ENCODE measurements at places on chromosomes 6 and 20. TPM values are rescaled to one million over a fixed set of nuclear protein-coding genes. Genes with fewer than 3 reads are reported as not detected.

DNA sequence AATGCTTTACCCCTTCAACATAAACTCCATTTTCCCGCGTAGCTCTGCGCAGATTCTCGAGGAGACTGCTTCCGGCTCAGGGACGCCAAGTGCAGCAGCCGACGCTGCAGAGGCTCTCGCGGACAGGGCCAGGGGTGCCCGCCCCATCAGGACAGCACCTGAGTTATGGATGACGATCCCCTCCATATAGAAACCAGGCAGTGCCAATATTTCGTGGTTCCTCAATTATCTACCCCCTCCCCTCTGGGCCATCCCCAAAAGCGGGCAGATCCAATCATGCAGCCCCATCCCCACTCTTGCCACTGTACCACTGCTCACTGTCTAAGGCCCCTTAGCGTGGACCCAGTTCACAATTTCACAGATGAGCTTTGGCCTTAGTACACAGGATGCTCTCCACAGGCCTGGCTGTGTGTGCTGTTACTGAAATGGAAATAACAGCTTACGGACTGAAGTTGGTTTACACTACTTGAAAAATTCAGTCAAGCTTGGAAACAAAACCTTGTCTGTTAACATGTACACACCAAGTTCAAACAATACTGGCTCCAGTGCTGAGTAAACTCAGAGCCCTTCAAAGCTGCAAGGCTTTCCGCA lies 74.5 kb downstream of the DACT2 start:
- H3K27me3 ChIP-seq = peaks cover 17% of the 10 kb centered on the region
- DNase-seq = no peak
- H3K36me3 ChIP-seq = no peaks in the 10 kb centered on the region
- peaks cover 27% of the 10 kb centered on the region for H3K4me1 ChIP-seq
- H3K4me3 ChIP-seq = no peak overlapping the region

GRCh38 chr20:43513372-43513930 lies 6.0 kb downstream of the L3MBTL1 start:
- peak overlapping the region; percentile 78 for H3K27ac ChIP-seq
- H3K4me1 ChIP-seq = peaks cover 6% of the 10 kb centered on the region
- peaks cover 12% of the 10 kb centered on the region for H3K27me3 ChIP-seq
- no peaks in the 10 kb centered on the region for H3K36me3 ChIP-seq
- DNase-seq = no peak
- peak overlapping the region; percentile 92 for H3K4me3 ChIP-seq

DNA sequence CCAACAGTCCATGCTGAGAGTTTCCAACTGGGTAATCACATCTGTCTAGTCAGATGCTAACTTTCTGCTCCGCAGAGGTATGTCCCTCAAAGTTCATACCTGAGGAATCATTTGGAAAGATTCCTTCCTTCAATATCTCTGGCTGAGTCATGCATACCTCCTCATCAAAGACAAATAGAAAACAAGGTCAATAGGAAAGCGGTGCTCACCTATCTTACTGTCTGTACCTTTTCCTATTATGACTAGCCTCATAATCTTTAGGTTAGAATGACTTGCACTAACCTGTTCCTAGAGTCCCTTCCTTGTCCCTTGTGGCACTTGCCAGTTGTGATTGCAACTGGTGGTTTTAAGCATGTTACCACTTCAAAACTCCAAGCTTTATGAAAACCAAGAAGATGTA lies 78.2 kb upstream of the PTPRK start:
- peaks cover 11% of the 10 kb centered on the region for H3K4me1 ChIP-seq
- DNase-seq = no peak
- no peaks in the 10 kb centered on the region for H3K27me3 ChIP-seq
- H3K27ac ChIP-seq = no peak overlapping the region

- peaks cover 15% of the 10 kb centered on the region for H3K36me3 ChIP-seq
- H3K4me1 ChIP-seq = peaks cover 49% of the 10 kb centered on the region
- DNase-seq = no peak
- peak overlapping the region; percentile 67 for H3K27ac ChIP-seq
- H3K4me3 ChIP-seq = no peak overlapping the region
- no peaks in the 10 kb centered on the region for H3K27me3 ChIP-seq
Measured at GRCh38 chr6:22467645-22468044, 101.7 kb upstream of the HDGFL1 start.

DNA sequence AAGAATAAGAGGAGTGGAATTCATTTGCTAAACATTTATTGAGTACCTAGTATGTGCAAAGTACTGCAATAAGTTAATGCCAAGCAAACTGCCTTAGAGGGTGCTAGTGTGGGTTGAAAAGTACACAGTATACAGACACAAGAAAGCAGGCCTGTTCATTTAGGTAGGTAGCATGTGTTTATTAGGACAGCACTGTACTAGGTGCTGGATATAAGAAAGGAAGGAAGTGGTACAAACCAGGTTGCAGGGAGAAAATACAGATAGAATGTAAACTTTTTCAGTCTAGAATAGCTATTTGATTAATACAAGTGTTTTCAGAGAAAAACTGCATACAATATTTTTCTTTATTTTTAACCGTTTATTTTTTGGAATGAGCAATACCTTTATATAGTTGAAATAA lies 68.1 kb downstream of the PHF20 start:
- H3K4me3 ChIP-seq = no peak overlapping the region
- no peak for DNase-seq
- no peaks in the 10 kb centered on the region for H3K27me3 ChIP-seq
- peaks cover 7% of the 10 kb centered on the region for H3K4me1 ChIP-seq
- peaks cover 27% of the 10 kb centered on the region for H3K36me3 ChIP-seq

DNA sequence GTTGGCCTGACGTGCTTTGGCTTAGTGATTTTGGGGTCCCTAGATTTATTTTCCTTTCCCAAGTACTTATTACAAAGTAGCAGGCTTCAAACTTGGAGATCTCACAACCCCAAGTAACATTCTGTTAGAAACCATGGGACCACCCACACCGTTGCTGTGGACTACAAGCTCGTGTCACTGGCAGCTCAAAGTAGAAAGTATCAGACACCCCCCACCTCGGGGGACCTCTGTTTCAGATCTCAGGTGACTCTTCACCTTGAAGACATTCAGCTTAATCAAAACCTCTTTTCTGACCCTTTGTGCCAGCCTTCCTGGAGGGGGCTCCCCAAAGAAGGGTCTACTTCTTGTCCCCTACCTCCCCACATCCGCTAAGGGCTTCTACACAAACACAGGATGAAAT lies 15.7 kb upstream of the MYT1 start:
- no peak overlapping the region for H3K27ac ChIP-seq
- no peak for DNase-seq
- no peaks in the 10 kb centered on the region for H3K36me3 ChIP-seq
- H3K4me3 ChIP-seq = no peak overlapping the region
- peaks cover 18% of the 10 kb centered on the region for H3K27me3 ChIP-seq
- H3K4me1 ChIP-seq = peaks cover 6% of the 10 kb centered on the region

DNA sequence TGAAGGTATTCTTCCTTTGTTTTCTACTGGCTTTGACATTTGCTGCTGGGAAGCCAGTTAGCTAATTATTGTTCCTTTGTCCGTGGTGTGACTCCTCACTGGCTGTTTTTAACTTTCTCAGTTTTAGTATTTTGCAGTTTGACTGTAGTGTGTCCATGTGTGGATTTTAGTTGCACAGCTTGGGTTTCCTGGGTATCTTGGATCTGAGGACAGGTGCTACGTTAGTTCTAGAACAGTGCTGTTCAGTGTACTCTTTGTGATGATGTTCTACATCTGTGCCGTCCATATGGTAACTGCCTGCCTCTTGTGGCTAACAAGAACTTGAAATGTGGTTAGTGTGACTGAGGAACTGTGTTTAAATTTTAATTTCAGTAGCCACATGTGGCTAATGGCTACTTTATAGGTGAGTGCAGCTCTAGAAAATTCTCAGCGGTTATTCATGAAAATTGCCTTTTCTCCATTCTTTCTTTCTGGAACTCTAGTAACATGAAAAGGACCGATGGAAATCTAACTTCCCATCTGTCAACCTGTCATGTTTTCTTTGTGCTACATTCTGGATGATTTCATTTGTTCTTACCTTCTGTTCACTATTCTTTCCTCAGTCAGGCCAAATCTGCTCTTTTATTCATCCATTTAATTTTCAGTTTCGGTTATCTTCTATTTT lies 7.4 kb downstream of the SNX9 start:
- no peaks in the 10 kb centered on the region for H3K27me3 ChIP-seq
- DNase-seq = no peak
- H3K27ac ChIP-seq = peak overlapping the region; percentile 3
- no peak overlapping the region for H3K4me3 ChIP-seq
- H3K36me3 ChIP-seq = peaks cover 15% of the 10 kb centered on the region

DNA sequence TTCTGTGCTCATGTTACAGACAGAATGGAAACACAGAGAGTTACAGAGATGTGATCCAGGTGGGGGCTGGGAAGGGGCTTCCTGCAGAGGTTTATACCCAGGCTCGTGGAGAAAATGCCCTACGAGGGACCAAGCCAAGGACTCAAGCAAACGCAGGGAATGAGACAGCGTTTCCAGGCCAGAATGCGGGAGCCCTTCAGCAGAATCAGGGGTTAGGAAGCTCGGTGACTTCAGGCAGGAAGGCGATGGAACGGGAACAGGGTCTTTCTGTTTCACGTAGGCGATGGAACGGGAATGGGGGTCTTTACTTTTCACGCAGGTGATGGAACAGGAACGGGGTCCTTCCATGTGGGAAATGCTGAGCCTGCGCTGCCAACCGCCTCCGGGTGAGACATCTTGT lies 82.6 kb downstream of the THBS2 start:
- no peaks in the 10 kb centered on the region for H3K36me3 ChIP-seq
- H3K4me1 ChIP-seq = peaks cover 15% of the 10 kb centered on the region
- DNase-seq = no peak
- H3K27me3 ChIP-seq = no peaks in the 10 kb centered on the region

DNA sequence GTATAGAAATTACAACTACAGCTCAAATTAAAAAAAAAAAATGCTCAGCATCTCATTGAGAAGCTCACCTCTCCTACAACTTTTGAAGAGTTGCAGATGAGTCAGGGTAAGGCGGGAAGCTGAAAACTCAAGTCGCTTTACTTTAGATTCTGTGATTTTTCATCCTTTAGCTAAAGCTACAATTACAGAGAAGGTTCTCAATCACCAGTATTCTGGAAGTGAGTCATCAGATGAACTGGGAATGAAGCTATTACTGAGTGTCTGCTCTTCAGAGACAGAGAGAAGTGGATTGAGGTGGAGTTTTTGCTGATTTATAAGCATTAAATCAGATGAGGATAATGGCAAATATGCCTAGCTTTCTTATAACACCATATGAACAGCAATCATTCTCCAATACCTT lies 91.9 kb downstream of the TFAP2A start:
- no peak for DNase-seq
- H3K36me3 ChIP-seq = no peaks in the 10 kb centered on the region
- H3K27me3 ChIP-seq = no peaks in the 10 kb centered on the region
- no peak overlapping the region for H3K4me3 ChIP-seq
- H3K4me1 ChIP-seq = peaks cover 34% of the 10 kb centered on the region

DNA sequence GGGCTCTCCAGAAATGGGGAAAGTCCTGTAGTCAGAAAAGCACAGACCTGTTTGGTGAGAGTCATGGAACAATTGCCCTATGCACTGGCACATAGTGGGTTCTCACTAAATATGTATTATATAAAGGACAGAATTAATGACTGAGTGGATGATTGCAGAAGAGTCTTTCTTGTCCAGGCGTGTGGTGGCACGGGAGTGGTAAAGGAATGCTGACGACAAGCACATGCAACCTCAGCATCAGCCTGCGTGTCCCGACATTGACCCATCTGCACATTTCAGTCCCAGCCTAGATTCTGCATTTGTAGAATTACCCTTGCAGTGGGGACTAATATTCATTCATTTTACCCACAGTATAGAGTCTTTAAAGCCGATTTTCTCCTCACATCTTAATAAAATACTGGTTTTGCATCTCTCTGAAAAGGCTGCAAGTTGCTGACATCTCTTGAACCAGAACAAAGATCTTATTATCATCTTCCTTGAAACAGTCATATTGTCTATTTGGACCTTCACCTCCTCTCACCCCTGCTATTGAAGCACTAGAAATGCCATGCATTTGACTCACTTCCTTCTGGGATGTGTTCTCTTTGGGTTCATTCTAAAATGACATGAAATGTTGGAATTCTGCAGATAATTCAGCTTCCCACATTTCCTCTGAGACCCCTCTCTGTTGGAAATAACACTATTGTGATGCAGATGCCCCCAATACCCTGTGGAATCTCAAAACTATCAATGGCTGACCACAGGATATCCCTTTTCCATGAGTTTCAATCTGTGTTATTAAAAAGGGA lies 883.6 kb upstream of the FLRT3 start:
- H3K4me3 ChIP-seq = no peak overlapping the region
- peaks cover 11% of the 10 kb centered on the region for H3K36me3 ChIP-seq
- peaks cover 42% of the 10 kb centered on the region for H3K4me1 ChIP-seq
- H3K27me3 ChIP-seq = no peaks in the 10 kb centered on the region
- DNase-seq = no peak

DNA sequence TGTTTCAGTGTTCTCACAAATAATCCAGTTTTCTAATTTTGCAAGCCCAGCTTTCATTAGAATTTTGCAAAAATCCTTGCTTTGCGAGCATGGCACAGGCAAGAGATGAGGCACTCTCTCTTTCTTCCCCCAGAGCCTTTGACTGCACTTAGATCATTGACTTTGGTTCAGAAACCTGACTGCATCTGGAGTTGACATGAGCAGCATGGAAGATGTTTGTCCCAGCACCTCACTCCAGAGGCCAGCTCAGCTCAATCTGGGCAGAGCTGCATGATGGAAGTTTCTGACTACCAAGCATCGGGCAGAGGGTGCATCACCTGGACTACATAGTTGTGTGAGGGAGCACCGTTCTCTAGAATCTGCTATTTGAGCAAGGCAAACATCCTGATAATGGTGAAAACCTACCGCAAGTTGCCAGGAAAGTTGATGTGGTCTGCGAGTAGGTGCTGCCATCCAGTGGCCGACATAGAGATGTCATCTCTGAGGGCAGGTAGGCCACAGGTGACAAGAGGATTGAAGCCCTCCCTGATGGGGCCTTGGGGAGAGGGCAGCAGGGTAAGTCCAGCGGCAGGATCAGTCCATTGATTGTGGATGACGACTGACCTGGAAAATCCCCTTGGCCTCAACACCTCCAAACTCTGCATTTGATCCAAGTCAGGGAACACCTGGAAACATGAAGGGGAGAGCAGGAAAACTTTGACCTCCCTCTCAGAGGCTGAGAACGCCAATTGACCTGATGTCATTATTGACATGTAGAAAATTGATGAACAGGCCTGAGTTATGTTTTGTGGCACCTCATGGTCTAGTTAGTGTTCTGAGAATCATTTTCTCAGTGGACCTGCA lies 3.8 kb upstream of the LPA start:
- no peak overlapping the region for H3K4me3 ChIP-seq
- no peak for DNase-seq
- no peaks in the 10 kb centered on the region for H3K36me3 ChIP-seq
- peaks cover 8% of the 10 kb centered on the region for H3K27me3 ChIP-seq
- no peaks in the 10 kb centered on the region for H3K4me1 ChIP-seq

MMP24 gene
- total RNA-seq = 0.99 TPM

MGME1 gene
- 26.7 TPM for total RNA-seq

MLN gene
- not detected for total RNA-seq

PRDM13 gene
- total RNA-seq = not detected

KCNG1 gene
- total RNA-seq = 44.2 TPM

MYCT1 gene
- total RNA-seq = 2.3 TPM

CFAP206 gene
- total RNA-seq = 1.0 TPM
